ENCODE measurements at places on chromosomes 6 and 20.

DNA sequence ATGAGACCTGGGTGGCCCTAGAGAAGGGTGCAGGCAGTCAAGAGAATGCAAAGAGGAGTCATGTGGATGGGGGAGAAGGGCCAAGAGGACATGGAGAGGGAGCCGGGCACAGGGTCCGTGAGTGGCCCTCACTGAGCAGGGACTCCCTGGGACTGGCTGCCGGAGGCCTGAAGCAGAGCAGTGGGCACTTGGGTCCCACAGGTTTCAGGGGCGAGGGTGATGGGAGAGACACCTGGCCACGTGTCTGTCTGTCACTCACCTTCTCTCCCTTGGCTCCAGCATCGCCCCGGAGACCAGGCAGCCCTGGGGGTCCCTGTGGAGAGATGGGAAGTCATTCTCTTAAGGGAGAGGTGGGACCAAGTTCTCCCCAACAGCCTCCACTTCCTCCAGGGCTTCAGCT lies 25.5 kb downstream of the COL11A2 start:
- DNase-seq, result no peak

DNA sequence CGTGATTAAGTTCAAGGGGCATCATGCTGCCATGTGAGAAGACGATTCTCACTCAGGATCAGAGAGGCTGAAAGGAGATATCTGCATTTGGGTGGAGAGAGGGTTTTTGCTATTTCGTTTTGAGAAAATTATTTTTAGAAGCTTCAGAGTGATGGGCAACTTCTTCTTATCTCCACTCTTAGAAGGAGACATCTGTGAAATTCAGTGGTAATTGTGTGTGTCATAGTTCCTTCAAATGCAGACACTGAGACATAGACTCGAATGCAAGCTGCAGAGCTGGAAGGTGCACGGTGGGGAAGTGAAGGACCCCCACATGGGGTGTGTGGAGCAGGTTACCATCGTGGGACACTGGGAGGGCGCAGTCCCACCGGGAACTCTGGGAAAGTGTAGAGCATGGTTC lies 116.8 kb downstream of the PRND start:
- DNase-seq, result no peak

DNA sequence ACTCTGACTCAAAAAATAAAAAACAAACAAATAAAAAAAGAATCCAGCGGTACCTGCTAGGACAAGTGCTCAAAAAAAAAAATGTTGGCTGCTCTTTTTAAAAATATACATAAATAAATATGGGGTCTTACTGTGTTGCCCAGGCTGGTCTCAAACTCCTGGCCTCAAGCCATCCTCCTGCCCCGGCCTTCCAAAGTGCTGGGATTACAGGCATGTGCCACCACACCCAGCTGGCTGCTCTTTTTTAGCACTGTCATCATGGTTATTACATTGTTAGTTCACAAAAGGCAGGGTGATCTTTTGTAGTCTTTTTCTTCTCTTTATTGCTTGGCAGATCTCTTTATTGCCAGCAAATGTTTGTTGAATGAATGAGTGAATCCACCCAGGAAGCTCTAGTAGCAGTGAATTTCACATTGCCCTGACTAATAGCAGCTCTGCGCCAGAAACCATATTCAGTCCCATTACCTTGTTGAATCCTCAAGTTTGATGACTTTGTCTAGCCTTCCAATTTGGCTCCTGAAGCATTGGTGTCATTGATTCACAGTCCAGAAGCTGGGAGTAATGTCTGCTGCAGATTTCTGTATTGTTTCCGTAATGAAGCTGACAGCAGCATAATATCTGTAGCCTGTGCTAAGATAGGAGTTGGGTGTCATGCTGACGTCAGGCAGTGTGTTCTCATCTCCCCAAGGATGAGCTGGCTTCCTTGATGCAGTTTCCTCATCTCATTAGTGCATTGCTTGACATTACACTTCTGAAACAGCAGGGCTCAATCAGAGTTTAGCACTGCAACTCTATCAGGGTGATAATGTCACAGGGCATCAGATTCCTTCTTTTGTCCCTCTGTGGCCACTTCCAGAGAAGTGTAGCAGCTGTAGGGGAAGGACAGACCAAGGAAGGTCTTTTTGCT lies 84.9 kb upstream of the TGM3 start:
- DNase-seq, result no peak

- DNase-seq, result no peak
These were observed 96.1 kb downstream of the PAK5 start for GRCh38 chr20:9742821-9743220.

DNA sequence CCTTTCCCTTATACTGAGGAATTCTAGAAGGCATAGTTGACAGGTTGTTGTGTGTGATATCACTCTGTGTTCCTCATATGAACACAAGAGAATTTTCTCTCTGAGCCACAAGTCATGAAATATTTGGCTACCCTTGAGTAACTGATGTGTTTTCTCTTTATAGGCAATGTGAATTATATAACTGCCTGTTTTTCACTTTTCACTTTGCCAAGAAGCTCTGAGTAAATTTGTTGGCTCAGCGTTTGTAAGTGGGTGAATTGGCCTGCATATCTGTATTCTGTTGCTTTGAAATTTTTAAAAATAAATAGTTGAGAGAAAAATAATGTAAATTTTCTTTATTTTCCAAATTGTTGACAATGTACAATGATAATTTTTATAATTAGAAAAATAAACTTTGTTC lies 5.2 kb upstream of the BTBD9 start:
- DNase-seq, result no peak

DNA sequence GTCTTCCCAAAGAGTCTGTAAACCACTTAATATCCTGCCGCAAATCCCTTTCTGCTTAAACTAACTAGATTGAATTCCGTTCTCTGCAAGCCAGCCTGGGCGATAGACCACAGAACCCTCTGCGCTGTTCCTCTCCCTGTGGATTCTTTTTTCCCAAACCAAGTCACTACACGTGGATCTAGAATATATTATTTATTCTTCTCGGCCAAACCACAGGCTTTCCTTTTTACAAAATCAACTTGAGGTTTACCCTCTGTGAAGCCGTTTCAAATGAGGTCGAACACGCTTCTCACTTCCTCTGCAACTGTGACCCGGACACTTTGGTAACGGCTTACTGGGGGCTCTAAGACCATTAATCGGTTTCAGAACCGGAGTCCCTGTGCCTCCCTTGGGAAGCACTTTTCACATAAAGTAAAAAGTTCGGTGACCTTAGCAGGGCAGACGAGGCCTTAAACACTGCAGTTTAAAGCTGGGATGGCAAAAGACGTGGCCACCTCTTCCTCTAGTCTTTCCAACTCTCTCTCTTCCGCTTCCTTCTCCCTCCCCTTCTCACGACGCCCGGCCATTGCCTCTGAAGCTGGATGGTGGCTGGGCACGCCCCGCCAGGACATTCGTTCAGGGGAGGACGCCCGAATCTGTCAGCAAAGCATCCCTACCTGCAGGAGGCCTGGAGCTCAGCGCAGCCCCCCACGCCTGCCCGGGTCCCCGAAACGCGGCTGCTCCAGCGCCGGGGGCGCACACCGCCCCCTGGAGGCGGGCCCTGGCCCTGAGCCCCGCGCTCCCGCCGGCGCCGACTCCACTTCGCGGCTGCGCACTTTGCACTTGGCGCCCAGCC lies 55.0 kb upstream of the FOXC1 start:
- DNase-seq, result peak; percentile 62

GRCh38 chr20:12570371-12570770 lies 438.4 kb upstream of the SPTLC3 start:
- DNase-seq, result peak; percentile 9

DNA sequence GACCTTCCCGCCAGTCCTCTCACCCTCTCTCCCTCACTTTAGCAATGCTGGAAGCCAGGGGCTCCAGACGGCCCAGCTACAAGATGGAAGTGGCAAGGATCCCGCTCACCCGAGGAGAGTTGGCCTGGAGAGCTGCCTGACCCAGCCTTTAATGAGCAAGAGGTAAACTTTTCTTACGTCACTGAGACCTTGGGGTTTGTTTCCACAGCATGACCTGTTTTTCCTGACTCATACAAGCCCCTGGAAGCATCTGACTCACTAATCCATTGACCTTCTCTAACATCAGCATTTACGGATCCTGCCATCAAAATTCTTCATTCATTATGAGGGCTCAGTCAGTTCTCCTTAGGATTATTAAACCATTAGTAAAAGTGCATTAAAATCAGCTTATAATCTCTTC lies 120.4 kb downstream of the MYLK4 start:
- no peak for DNase-seq

All from activated CD8-positive, alpha-beta T cell treated with anti-CD3 and anti-CD28 coated beads for 36 hours (primary cell).